NCI-H69 (cell line): ENCODE measurements at places on chromosomes 3 and 15.

GRCh38 chr15:33425142-33425541 lies 114.4 kb downstream of the RYR3 start:
- DNase-seq = no peak

GRCh38 chr15:68725736-68726135 lies 95.0 kb downstream of the ANP32A start:
- DNase-seq = no peak

DNA sequence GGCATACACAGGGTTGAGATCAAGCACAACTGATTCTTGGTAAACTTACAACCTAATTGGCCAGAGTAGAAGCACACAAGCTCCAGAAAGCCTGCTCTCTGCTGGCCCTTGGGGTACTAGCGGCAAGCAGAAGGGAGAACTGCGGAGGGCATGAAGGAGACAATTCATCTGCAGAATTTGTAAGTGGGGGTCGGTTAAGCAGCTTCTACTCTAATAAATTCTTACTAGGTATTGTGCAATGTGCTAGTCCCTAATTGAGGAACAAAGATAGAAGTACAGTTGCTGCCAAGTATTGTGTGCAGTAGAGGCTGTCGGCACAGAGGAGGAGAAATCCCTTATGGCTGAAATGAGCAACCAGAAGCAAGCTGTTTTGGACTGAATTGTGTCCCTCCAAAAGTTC lies 91.2 kb upstream of the VEPH1 start:
- peak; percentile 5 for DNase-seq

GRCh38 chr3:56928379-56929068 lies 126.8 kb upstream of the ARHGEF3 start:
- no peak for DNase-seq

DNA sequence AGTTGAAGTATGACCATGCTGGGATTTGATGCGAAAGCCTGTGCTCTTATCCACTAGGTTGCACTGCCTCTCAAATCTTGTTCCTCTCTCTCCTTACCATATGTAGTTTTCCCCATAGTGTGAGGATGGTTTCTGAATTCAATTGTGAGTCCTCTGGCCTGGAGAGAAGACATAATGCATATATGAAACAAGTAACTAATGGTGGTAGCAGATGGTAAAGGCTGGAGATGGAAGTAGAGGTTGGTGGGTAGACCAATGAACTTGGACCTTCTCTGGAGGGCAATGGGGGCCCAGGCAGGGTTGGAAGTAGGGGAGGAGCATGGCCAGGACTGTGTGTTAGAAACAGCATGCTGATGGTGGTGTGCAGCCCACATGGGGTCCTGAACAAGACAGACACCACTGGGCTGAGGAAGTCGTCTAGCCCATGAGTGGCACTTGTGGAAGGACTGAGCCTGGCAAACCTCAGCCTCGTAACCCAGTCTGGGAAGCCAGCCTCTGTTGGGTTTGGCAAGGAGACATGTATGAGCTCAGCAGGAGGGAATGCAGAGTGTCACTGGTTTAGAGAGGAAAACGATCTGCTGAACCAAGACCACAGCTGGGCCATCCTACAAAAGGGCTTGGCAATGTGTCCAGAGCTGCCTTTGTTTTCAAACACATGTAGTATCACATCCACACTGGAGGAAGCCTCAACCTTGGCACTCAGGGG lies 18.5 kb upstream of the LMCD1 start:
- DNase-seq = peak; percentile 2

GRCh38 chr15:85974348-85974705 lies 105.3 kb upstream of the AGBL1 start:
- DNase-seq = no peak

DNA sequence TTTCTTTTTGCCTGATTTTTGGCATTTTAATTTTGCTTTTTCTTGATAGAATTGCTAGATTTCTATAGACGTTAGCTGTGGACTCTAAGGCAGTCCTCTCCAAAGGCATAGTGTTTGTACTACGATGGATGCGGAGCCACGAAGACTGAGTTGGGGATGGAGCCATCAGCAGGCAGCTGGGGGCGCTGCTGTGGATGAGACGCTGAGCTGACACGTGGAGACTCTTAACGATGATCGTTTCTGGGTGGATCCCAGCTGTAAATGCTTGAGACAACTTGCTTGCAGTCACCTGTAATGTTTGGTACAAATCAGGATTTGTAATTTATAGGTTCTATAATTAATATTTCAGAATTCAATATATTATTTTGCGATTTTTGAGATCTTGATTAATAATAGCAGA lies 13.3 kb upstream of the PPP1R2 start:
- DNase-seq = peak; percentile 52

- DNase-seq = no peak
Observed at GRCh38 chr15:67992411-67992810, 61.7 kb upstream of the PIAS1 start.

- DNase-seq = peak; percentile 58
Observed at GRCh38 chr3:72820415-72820814, 27.8 kb downstream of the SHQ1 start.

DNA sequence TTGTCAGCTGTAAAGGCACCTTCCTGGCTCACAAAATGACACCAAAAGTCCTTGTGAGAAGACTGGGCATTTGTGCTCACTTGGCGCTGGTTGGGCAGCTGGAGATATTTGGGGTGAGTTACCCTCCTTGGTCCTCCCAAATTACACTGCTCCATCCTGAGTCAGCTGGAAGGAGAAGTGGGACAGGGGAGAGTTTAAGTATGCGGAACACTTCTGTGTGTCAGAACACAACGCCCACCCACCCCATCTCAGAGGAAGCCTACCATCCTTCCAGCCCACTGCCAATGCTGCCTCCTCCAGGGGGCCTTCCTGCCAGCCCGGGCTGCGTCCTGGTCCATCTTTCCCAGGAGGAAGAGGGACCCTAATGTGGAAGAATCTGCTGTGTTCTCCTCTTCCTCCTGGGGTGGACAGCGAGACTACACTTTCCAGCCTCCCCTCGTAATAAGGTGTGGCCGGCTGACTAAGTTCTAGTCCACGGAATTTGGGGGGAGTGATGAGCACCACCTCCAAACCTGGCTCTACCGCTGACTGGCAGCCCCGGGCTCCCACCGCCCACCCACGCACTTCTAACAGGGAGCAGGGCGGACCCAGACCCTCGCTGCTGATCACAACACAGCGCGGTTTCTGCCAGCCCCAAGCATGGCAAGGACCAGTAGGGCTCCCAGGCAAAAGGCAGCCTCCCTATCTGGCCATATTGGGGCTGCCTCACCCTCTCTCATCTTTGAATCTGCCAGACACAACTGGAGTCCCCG lies 265.0 kb downstream of the XXYLT1 start:
- no peak for DNase-seq

DNA sequence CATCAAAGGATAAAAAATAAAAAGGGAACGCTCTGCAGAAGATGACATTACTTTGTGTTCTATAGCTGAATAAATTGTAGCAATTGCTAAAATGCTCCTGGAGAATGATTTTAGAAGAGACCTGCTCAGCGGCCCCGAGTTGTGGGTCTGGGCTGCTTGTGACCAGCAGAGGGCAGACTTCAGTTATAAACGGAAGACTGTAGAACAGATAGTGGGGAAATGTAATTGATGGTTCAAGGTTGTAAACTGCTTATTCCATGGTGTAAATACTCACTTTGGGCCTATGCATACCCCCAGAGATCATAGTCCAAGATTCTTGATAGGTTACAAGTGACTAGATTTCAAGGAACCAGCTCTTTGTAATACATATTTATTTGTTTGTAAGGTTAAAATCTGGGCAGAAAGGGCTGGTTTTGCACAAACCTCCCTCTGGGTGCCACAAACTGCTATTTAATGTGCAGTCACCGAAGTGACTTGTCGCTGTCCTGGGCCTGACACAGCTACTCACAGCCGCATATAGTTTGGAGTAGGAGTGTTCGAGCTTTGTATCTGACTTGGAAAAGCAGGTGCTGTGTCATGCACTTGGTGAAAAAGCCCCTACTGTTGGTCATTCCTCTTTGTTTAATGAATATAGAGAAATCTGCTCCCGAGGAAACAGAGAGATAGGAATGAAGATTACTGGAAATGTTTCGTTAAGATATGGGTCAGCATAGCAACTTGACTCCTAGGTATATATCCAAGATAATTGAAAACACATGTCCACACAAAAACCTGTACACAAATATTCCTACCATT lies 34.7 kb upstream of the NDUFB4 start:
- DNase-seq = peak; percentile 70

GRCh38 chr3:32455609-32456428 lies 46.8 kb downstream of the CMTM6 start:
- DNase-seq = no peak

DNA sequence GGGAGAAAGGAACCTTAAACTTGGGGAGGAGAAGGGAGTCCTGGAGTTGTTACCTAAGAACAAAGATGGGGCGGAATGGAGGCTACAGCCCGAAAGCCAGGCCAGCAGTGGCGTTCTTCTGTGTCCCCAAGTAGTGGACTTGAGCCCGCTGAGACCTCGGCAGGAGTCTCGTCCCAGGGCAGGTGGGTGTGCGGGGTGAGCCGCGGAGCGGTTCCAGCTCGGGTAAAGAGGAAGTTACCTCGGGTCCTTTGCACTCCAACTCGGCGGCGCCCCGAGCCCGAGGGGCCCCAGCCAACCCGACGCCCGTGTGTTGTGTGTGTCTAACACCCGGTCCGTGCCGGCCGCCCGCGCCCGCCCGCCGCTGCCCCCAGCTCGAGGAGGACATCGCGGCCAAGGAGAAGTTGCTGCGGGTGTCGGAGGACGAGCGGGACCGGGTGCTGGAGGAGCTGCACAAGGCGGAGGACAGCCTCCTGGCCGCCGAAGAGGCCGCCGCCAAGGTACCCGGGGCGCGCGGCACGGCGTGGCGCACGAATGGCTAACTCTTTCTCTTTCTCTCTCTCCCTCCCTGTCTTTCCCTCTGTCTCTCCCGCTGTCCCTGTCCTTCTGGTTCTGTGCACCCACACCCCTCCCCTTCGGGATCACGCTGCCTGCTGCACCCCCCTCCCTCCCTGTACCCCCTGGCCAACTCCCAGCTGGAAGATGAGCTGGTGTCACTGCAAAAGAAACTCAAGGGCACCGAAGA lies 959 bp downstream of the TPM1 start:
- DNase-seq = peak; percentile 54

DNA sequence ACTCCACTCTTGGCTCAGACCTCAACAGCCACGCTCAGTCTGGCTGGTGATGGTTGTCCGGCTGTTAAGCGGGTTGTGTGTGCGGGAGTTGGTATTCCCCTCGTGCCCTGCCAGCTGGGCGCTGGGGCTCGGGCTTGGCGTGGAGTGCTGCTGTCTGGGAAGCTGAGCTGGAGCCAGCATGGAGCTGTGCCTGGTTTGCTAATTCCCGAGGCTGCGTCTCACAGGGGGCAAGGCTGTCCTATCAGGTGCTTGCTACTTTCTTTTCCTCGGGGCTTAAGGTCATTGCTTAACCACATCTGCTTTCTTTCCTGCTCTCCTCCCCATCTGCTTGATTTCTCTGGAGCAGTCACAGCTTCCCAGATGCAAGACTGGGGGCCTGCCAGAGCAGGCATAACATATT lies 29.9 kb downstream of the PDIA5 start:
- DNase-seq = no peak
